ENCODE measurements at places on chromosomes 12 and 14. TPM values are rescaled to one million over a fixed set of nuclear protein-coding genes. Genes with fewer than 3 reads are reported as not detected.

The CLEC4D gene
- total RNA-seq: not detected

The STAT2 gene
- total RNA-seq: 125 TPM

The IL22 gene
- not detected for total RNA-seq

The ZFHX2 gene
- 2.6 TPM for total RNA-seq

The PNP gene
- total RNA-seq: 98.0 TPM

The SLC25A21 gene
- total RNA-seq: 2.1 TPM

The CD69 gene
- 3.7 TPM for total RNA-seq

The ZNF605 gene
- total RNA-seq: 14.4 TPM

The GLT8D2 gene
- 1.8 TPM for total RNA-seq

DNA sequence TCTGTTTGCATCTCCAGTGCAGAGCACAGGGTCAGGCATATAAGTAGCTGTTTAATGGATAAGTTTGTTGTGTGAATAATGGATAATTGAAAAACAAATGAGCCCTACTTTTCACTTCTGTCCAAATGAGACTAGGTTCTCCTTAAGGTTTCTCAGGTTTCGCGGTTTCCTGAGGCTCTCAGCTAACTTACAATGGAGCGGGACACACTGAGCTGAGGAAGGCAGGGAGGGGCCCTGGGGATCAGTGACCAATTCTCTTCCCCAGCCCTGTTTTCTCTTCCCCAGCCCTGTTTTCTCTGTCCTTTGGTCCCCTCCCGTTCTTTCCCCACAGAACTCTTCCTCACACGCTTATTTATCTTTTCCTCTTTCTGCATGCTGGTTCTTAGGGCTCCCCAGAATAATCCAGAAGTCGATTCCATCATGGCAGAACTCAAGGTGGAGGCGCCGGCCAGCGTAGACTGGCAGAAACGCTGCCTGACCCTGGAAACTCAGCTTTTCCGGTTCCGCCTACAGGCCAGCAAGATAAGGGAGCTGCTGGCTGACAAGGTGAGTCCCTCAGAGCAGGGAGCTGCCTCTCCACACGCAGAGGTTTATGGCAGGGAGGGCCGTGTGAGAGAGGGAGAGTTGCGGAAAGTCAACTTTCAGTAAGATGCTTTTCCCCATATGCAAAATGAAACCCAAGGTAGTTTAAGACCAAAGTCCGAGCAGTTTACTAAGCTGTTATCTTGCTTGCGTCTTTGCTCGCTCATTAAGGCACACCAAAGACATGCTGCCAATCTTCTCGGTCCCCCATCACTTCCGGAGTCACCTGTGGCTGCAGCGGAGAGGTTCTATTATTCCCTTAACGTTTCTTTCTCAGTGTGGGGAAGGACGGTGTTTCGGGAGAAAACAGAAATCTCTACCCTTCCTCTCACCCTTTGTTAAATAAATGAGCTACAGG is 8.6 kb downstream of the PLEKHH1 start:
- DNase-seq: no peak

GRCh38 chr12:95796982-95797289 is 6.4 kb upstream of the NTN4 start:
- DNase-seq: no peak

- no peak for DNase-seq
Measured at GRCh38 chr12:115763376-115763775, 514.1 kb downstream of the MED13L start.

DNA sequence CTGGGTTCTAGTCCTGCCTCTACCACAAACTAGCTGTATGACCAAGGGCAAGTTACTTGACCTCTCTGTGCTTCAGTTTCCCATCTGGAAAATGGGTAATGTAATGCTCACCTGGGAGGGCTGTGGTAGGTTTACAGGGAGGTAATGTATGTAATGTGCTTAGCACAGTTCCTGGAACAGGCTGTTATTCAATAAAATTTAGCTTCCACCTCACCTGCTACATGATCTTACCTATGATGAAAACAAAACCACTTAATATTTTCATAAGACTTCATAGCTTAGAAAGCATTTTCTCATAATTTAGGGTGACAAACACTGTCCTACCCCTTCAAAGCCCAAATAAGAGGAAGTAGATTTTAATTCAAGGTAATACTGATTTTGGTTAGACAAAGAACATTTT is 530.6 kb downstream of the FUT8 start:
- no peak for DNase-seq

- DNase-seq: no peak
Measured at GRCh38 chr14:75331471-75331870, 52.8 kb downstream of the FOS start.

DNA sequence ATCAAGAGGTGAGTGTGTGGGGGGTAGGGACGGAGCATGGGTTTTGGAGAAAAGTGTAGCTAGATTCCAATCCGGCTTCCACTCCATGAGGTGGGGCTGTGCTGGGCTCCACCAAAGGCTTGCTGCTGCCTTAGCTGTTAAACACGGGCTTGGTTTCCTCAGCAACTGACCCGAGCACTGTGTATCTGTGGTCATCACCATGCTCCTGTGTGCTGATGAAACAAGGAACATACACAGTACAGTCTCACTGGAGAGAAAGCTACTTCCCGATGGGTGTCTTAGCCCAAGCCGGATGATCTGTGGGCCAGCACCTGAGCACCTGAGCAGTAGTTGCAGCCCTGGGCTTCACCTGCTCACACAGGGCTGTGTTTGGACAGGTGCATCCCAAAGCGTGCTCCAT is 52.9 kb upstream of the VRK1 start:
- DNase-seq: no peak

DNA sequence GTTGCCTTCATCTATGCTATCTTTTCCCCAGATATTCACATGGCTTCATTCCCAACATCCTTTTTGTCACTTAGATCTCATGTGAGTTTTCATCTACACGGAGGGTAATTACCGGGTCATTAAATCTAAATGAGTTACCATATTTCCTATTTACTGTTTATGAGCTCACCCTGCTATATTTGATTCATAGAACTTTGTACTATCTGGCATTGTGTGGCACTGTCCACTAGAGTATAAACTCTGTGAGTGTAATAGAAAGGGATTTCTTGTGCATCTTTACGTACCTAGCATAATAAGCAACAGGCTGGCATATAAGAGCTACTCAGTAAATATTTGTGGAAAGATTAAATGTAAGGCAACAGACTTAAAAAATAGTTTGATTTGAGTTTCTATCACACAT is 86.1 kb upstream of the LMO3 start:
- DNase-seq: no peak

GRCh38 chr14:78202976-78203375 is 32.8 kb downstream of the NRXN3 start:
- DNase-seq: no peak

GRCh38 chr14:51176839-51177238 is 63.2 kb upstream of the TMX1 start:
- DNase-seq: no peak

DNA sequence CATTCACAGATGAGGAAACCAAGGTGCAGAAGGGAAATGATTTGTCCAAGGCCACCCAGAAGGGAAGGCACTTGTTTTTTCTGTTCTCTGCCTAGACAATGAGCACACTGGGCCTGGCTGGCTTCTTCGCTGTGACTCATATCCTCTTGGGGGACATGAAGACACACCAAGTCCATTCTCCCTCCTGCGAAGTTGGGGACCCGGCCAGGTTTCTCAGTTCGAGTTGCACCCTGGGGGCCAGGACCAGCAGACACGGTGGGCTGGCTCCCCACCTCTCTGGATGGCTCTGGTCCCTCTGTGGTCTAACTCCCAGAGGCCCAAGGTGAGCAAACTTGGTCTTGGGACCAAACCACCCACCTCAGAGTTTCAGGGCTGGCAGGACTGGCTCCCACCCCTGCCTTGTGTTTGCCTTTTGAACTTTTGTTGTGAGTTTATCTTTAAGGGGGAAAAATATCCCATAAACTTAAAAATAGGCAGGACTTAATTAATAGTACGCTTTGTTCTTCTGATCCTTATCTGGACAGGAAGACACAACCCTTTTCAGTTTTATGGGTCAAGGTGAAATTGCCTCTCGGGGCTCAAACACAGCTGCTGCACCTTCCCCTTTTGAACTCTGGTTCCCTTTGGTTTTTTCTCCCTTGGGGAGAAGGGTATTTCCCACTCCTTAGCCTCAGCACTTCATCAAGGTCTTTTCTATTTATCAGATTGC is 9.0 kb upstream of the MLEC start:
- DNase-seq: no peak

GRCh38 chr12:40560848-40561247 is 131.4 kb upstream of the CNTN1 start:
- DNase-seq: no peak

All from kidney epithelial cell (primary cell).